ENCODE measurements at places on chromosomes 1 and 21.

DNA sequence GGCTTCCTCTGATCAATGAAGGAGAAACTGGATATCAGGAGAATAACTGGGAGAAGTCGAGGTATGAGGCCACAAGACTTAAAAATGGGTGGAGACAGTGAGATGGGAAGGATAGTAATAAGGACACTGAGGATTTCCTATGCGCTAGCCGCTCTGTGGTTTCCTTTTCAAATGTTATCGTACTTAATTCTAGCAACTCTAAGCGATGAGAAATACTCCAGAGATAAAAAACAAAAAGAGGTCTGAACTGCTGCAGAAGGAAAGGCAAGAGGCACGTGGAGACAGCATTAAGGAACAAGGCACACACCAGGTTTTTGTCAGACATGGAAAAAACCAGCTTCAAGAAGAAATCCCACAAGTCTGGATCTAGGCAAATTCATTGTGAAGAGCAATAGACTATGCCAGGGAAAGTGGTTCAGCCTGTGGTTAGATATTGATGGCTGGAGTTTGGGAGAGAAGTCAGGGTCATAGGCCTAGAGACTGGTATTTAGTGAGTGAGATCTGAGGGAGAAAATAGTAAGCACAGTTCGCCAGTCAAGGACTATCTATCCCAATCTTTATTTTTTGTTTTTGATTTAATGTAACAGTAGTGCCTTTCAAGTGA lies 5.3 kb downstream of the CLCA2 start:
- no peak for DNase-seq

DNA sequence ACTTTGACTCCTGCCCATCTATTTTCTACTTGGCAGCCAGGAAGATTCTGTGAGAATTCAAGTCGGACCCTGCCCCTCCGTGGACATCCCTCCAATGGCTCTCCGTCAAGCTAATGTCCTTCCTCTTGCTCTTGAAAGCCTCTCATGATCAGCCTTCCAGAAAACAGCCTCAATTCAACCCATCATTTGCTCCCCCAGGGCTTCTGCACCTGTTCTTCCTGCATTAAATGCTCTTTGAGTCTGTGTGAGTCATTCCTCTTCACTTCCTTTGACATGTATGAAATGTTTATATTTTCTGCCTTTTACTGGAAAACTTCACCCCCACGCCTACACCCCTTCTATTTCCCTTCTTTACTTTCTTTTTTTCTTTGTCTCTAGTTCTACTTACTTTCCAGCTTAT lies 734.1 kb upstream of the ZP4 start:
- DNase-seq, result no peak

DNA sequence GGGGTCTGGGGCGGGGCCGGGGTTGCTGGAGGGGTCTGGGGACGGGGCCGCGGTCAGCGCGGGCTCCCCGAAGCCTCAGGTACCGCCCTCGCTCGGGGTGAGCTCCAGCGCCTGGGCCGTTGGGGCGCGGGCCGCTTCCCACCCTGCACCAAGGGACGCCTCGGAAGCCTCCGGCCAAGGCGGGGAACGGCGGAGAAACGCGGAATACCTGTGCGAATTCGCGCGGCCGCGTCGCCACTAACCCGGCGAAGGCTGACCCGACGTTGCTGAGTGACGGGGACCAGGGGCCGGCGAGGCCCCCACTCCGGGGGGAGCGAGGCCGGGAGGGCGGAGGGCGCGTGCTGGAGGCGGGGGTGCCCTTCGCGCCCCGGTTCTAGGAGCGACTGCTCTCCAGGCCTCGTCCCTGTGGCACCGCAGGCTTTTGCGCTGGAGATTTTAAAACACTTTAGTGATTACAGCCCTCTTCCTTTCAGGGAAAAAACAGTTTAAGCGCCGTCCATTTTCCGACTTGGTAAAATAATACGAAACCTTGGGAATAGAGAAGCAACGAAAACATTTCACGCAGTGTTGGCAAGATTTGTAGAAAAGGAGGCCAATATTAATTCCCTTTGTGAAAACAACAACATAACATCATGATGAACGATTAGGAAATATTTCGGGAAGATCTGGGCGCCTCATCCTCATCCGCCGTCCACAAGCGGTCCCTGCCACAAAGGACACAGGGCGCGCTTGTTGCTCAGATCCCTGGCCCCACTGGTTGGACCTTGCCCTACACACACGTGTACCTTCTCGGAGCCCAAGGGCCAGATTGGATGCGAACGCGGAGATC lies 971 bp upstream of the GNG4 start:
- DNase-seq, result no peak

DNA sequence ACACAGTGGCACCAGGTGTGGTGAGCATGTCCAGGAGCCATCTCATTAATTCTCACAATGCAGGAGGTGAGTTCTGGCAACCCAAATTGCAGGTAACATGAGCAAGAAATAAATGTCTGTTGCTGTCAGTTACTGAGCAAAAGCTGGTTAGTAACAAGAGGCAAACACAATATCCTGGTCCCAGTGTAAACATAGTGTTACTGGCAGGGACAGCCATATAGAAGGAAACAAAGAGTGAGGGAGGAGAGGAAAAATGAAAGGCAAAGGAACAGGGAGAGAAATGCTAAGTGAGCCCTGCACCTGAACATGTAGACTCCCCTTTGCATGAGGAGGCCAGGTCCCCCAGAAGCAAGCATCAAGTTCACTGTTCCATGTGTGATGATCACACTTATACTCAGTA lies 203.6 kb downstream of the TRABD2B start:
- DNase-seq, result no peak

- no peak for DNase-seq
Observed at GRCh38 chr1:182291584-182292192, 99.9 kb downstream of the GLUL start.

GRCh38 chr1:65065524-65066418 lies 82.2 kb upstream of the AK4 start:
- DNase-seq, result no peak

DNA sequence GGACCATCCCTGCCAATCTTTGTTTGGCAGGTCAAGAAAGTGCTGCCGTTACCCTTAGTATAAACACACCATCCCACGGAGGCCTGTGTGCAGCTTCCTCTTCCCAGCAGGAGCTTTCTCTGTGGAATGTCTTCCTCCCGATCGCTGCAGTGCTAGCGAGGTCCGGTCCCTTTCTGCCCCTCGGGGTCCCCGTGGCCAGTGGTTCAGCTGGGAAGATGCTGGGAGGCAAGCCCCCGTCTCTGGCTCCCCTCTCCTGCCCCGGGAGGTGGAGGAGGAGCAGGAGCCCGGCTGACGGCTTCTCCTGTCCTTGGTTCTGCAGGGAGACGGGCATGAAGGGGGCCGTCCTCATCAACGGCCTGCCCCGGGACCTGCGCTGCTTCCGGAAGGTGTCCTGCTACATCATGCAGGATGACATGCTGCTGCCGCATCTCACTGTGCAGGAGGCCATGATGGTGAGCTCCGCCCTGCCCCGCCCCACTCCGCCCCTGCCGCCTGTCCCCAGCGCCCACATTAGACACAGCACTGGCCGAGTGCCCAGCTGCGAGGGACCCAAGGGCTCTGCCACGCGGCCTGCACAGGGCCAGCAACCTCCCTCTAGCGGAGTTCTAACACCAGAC lies 42.1 kb downstream of the TFF3 start:
- no peak for DNase-seq

GRCh38 chr1:34787461-34788420 lies 5.1 kb upstream of the GJA4 start:
- DNase-seq, result no peak

GRCh38 chr1:157472056-157472701 lies 80.1 kb downstream of the FCRL5 start:
- no peak for DNase-seq

DNA sequence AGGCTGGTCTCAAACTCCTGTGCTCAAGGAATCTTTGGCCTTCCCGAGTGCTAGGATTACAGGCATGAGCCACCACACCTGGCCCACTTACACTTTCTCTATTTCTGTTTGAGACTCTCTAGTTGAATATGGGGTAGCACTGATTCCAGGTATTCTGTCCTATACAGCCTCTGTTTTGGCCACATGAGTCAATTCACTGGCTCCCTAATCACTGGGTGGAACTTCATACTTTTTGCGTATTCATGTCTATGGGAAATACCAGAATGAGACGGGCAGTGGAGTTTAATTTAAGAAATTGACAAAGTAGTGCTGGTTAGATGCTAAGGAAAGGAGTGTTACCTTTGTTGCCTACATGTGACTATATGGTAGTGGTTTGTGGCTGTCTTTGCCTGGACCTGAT lies 35.5 kb downstream of the MACF1 start:
- no peak for DNase-seq

DNA sequence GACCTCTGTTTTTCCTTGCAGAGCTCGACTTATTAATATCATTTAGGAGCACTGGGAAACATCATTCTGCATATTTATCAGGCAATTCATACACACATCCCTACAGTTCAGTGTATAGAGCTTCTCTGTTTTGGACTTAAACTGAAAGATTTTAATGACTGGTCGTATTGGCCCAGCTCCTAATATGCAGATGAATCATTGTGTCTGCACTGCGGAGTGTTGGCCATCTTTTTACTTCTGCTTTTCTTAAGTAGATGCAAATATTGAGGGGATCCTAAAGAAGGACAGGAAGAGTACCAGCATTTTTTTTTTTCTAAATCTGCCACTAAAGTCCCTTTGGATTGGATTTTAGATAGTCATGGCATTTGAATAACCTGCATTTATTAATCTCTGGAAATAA lies 154.8 kb downstream of the BACH1 start:
- no peak for DNase-seq

DNA sequence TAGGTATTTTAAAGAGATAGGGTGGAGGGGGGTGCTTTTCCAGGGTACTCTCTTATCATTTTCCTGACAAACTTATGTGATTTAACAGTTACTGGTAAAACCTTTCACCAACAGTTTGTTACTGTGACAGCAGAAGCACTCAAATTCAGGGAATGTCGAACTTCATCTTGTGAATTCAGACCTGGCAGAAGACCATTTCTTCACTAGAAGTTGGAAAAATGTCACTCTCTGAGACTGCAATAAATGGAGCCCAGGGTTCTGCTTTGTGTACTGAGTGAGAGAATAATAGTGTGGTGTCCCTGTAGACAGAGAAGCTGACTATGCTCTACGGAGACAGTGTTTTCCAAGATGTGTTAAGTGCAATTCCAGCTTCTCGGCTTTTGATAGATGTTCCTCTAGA lies 200.2 kb downstream of the ST6GALNAC3 start:
- no peak for DNase-seq

DNA sequence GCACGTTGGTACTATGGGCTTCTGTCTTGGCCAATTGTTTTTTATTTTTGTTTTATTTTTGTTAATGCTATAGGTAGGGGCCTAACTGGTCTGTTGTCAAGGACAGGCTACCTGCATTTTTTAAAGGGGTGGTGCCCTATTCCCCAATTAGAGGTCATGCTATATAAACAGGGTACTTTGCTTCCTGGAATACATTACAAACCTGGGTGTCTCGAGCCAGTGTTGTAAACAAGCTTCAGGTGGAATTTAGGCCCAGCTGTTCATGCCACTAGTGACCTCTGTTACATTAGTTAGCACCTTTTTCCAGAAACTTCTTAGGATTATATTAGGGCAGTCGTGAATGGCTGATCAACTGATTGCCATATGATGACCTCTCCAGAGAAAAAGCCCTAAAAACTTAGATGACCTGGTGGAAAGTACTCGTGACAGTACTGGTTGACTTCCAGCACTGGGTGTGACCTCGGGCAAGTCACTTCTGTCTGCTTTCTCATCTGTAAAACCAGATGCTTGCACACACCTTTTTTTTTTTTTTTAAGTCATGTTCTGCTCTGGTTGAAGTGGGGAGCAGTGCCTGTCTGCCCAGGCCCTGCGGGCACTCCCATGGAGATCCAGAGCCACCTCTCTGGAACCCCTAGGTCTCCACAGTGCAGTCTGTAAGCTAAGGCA lies 46.5 kb downstream of the ELK4 start:
- DNase-seq, result no peak

DNA sequence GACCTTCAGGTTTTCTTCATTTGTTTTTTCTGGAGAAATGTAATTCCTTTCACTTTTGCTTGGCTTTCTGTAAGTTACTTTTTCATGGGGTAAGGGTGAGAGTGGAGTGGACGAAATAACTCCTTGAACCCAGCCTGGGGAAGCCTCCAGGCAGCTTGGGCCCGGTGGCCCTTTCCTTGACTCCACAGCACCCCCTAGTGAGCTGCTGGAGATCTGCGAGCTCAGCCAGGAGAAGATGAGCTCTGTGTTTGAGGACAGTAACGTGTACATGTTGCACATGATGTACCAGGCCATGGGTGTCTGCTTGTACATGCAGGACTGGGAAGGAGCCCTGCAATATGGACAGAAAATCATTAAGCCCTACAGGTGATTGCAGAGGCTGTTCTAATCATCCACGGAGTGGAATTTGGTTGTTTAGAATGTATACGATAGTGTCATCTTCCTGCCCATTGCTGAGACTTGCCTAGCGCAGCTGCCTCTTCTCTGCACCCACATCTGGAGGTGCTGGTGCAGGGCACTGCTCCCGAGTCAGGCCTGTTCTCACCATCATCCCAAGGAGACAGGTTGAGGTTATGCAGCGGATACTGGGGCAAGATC lies 51.0 kb downstream of the SMYD2 start:
- no peak for DNase-seq

DNA sequence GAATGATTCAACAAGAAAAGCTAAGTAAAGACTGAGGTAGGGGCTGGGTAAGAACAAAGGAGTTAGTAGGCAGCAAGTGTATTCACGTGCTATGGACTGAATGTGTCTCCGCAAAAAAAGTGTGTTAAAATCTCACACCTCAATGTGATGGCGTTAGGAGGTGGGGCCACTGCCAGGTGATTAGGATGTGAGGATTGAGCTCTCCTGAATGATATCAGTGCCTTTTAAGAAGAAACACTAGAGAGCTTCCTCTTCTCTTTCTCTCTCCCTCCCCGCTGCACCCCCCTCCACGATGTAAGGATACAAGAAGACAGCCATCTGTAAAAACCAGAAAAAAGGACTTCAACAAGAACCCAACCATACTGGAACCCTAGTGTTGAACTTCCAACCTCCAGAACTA lies 396.1 kb upstream of the PLXNA2 start:
- no peak for DNase-seq

- no peak for DNase-seq
Observed at GRCh38 chr1:54474310-54475251, 68.4 kb upstream of the SSBP3 start.

GRCh38 chr1:67214420-67215174 lies 48.3 kb downstream of the IL23R start:
- no peak for DNase-seq

GRCh38 chr1:3738943-3739342 lies 13.3 kb upstream of the CCDC27 start:
- DNase-seq, result no peak
